Daoy (cell line): ENCODE measurements at places on chromosomes 1 and 21.

DNA sequence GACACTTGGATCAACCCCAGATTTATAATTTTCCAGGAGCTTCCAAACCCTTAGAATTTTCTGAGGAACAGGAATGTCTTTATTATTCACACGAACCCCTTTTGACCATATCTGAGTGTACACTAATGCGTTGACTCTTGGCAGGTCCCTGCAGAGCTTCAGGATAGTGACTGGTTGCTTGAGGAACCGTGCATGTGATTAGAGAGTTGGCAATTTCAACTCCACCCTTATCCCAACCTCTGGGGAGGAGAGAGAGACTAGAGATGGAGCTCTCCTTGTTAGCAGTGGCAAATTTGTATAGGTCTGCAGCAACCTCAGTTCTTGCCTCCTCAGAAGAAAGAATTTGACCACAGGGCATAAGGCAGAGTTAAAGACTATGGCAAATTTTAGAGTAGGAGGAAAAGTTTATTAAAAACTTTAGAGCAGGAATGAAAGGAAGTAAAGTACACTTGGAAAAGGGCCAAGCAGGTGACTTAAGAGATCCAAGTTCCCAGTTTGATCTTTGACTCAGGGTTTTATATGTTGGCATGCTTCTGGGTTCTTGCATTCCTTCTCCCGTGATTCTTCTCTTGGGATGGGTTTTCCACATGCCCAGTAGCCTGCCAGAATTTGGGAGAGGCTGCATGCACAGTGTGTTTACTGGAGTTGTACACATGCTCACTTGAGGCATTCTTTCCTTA lies 93.8 kb upstream of the ETV3 start:
- DNase-seq, result no peak

- DNase-seq, result no peak
These were observed 27.8 kb upstream of the HYI start for GRCh38 chr1:43481491-43481890.

DNA sequence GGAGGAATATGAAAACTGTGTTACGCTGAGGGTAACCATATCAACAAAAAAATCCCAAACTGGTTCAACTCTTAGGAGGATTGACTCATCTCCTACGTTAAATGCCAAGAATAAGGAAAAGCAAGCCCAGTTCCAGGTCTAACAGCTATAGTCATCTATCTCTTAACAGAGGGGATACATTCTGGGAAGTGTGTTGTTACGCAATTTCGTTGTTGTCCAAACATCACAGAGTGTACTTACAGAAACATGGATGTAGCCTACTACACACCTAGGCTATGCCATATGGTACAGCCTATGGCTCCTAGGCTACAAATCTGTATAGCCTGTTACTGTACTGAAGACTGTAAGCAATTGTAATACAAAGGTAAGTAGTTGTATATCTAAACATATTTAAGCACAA lies 23.2 kb upstream of the LRRC52 start:
- no peak for DNase-seq

- no peak for DNase-seq
These were observed 61.1 kb upstream of the HP1BP3 start for GRCh38 chr1:20848162-20848561.

DNA sequence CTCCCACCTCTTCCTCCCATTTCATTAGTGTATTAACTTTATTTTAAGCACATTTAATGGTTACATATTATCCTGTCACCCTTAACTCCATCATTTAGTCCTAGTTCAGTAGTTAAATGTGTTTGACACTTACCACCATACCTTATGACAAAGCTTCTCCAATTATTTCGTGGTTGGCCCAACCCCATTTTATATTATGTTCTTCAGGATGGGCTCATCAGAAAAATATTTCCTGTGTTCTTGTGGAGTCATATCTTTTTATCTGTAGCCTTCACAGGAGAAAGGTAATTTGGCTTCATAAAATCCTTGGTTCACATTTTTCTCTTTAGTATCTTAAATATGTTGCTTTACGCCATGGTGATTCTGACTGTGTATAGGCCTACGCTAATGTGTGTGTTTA lies 142.3 kb upstream of the COL6A1 start:
- DNase-seq, result no peak

GRCh38 chr1:112695276-112695675 lies 11.7 kb downstream of the RHOC start:
- DNase-seq, result no peak

DNA sequence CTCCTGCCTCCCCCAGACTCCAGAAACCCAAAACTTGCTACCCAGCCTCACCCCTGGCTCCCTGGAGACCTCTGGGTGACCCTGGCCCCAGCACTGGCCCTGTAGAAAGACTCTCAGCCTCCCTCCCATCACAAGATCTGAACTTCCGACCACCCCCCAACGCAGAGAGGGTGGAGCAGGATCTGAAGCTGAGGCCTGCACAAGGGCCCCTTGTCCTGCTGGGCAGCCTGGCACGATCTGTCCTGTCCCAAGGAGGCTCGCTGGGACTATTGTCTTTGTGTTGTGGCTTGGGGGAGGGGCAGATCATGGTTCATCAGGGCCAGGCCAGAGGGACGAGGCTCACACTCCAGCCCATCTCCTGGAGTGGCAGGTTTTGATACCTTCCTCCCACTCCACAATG lies 20.0 kb downstream of the PHLDA3 start:
- DNase-seq, result no peak

DNA sequence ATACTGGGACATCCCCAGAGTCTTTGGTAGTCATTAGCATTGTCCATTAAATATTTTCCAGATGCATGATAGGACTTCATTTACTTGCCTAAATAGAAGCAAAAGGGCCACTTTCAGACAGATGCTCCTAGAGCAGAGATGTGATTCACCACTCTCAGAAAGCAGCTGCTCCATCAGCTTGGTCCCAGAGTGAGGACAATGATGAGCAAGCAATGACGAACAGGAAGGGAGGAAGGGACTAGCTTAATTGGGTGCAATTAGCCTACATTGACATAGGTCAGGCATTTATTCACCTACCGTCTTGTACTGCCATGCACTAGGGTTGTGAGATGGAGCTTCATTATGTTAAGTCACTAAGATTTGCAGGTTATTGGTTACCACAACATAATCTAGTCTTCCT lies 85.1 kb upstream of the PLXNA2 start:
- peak; percentile 40 for DNase-seq

GRCh38 chr1:33036051-33036525 lies 595 bp downstream of the AK2 start:
- DNase-seq, result peak; percentile 28

- DNase-seq, result peak; percentile 60
These were observed 55.8 kb downstream of the SLC9A1 start for GRCh38 chr1:27099135-27099586.

DNA sequence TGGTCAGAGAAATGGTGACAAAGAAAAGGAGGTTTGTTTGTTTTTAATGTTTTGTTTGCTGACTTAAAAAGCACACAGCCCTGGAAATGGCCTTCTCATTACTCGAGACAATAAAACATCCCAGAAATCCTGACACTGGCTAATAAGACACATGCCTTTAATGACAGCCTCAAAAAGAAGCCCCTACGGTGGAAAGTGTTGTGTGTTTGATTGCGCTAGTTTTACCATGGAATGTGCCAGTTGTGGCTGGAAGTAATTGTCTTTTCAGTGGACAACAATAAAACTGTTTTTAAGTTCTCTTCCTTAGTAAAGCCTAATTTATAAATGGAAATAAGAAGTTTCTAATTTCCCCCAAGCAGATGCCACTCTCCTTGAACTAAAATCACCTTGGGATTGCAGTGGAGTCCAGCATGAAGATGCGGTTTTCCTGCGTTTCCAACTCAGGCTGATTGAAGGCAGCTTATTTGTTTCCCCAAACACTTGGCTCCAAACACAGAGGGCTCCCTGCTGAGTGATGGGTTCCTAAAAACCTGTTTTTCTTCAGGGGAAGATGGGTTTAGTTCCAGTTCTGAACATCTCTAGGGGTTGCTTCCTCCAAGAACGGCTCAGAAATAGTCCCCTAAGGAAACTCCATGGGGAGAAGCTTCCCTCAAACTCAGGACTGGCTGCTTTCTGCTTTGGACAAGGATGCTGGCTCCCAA lies 54.3 kb downstream of the CD247 start:
- DNase-seq, result no peak

DNA sequence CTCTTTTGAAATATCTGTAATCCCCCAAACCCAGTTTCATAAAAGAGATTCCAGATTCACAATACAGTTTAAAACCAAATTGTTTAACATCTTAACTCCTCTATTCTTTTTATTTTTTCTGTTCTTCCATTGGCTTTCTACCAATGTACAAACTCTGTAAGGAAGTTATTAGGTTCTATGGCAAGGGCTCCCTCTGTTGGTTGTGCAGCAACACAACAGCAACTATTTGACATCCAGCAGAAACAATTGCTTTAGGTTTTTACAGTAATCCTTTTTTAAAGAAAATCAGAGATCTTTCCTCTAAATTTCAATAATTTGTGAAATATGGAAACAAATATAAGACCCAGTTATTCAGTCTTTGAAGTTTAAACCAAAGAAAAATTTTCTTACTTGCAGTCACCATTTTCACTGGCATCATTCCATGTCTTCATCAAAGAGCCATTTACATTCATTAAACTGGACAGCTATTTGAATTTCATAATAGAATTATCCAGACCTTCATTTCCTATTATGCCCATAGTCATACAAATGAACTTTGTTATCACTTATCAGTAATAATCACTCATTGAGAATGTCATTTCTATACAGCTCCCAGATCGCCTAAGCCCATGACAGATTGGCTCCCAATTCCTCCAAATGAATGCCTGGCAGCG lies 46.5 kb upstream of the RNF11 start:
- DNase-seq, result peak; percentile 64
